Activated CD4-positive, alpha-beta memory T cell treated with anti-CD3 and anti-CD28 coated beads for 36 hours (primary cell): ENCODE measurements at places on chromosomes 6 and 20.

GRCh38 chr6:156869980-156870398, 92.8 kb downstream of the ARID1B start:
- no peak for DNase-seq

- DNase-seq: no peak
Observed at GRCh38 chr20:9214685-9215084, 145.8 kb downstream of the PLCB4 start.

GRCh38 chr6:108268845-108269244, 8.0 kb upstream of the SNX3 start:
- no peak for DNase-seq

DNA sequence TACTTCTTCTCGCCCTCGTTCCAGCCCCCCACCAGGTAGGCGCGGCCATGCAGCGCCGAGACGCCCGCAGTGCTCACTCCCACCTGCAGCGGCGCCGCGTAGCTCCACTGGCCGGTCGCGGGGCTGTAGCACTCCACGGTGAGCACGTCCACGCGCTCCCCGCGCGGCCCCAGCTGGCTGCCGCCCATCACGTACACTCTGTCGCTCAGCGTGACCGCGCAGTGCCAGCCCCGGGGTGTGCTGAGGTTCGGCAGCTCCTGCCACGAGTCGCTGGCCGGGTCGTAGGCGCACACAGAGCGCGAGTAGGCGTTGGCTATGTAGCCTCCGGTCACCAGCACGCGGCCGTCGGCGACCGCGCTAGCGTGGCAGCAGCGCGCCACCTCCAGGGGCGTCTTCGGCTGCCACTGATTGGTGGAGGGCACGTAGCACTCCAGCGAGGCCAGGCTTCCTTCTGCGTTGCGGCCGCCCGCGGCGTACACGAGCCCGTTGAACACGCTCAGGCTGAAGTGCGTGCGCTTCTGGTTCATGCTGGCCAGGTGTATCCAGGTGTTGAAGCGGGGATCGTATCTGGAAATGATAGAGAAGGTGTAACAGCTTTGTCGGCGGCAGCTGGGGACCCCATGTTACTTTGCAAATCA, 13.7 kb downstream of the KLHL31 start:
- DNase-seq: peak; percentile 86

DNA sequence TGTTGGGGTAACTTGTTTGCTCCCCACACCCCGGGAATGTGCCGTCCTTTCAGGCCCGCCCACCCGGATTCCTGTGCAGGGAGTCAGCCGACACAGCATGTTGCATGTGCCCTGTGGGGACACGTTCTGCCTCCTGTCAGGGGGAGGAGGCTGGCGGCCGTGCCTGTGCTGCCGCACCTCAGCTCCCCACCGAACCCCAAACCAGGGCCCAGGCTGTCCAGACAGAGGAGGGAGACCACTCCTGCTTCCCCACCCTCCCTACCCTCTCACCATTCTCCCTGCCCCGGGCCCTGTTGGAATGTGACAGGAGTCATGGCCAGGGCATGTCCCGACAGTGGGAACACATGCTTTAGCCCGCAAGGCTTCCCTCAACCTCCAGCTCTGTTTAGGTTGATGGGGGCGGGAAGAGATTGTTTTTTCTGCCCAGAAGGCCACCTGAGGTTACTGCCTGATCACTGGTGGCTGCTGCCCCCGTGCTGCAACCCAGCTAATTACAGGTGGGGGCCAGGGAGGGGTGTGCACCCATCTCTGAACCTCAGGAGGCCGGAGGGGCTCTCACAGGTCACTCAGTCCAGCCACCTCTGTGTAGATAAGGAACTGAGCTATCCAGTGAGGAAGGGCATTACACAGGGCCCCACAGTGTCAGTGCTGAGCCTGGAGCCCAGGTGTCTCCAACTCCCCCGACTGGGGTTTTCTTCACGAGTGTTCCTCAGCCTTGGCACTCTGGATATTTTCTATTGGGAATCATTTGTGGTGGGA, 13.6 kb downstream of the LRRC73 start:
- peak; percentile 34 for DNase-seq

GRCh38 chr20:10362674-10363073, 71.3 kb downstream of the MKKS start:
- no peak for DNase-seq

DNA sequence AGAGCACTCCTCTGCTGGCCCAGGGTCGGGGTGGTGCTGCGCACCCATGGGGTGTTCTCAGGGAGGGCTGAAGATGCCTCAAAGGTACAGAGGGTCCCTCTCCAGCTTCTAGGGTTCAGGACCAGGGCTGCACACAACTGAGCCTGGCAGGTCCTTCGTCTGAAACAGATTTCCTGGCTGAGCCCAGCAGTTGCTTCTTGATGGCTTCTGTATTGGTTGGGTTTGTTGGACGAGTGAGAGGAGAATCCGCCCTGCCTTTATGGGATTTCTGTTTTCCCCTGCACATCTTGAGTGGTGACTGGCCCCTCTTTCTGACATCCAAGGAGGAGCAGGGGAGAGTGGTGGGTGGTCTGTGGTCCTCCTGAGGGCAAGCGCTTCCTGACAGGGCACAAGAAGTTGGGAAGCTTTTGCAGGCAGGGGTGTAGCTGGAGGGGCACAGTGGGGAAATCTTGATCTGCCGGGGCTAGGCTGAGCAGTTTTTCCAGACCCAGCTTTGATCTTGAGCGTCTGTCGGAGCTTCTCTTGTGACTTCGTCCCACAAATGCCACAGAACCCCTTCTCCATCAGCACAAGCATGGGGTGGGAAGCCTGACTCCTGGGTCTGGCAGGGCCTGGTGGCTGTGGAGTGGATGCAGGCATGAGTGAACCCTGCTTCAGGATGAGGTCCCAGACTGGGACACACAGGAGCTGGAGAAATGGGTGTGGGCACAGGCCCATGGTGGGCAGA, 116.5 kb downstream of the SYNDIG1 start:
- DNase-seq: no peak

- no peak for DNase-seq
Observed at GRCh38 chr6:156651486-156651885, 125.7 kb upstream of the ARID1B start.

GRCh38 chr20:54716174-54716747, 240.9 kb downstream of the DOK5 start:
- no peak for DNase-seq

DNA sequence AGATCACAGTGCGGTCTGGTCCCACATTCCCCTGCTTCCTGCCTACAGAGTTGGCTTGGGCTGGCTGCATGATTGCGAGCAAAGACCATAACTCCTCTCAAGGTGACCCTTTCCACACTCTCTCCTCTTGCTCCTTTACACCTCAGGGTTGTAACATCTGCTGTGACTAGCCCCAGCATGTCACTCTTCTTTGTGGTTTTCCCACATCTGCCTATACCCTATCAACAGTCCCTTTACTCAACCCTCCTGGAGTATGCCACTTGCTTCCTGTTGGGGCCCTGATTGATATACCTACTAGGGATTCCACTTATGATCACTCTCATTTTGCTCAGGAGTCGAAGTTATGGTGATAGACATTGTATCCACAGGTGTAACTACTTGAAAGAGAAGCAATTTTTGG, 58.9 kb upstream of the SGK1 start:
- no peak for DNase-seq

- no peak for DNase-seq
Observed at GRCh38 chr6:74597840-74598239, 608.0 kb downstream of the COL12A1 start.

DNA sequence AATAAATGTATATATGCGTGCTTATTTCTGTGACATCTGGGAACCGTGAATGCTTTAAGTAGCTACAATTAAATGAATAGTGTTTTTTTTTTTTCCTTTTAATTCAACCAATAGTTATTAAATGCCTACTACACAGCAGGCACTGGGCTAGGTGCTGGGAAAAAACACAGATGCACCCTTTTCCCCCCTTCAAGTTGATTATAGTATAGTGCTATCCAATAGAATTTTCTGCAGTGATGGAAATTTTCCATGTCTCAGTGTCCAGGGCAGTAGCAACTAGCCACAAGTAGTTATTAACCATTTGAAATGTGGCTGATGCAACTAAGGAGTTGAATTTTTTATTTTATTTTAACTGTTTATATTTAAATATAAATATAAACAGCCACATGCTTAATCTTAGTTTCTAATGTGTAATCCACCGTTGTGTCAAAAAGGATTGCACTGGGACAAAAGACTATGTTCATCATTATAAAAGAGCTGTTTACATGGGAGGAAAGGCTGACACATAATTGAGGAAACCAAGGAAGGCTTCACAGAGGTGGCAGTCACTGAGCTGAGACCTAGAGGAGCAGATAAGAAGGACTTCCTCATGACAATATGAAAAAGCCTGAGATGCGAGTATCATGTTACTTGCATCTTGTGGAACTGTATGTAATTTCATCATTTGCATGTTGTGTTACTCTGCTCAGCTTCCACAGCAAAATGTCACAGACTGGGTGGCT, 261.2 kb upstream of the PLCB4 start:
- DNase-seq: no peak

DNA sequence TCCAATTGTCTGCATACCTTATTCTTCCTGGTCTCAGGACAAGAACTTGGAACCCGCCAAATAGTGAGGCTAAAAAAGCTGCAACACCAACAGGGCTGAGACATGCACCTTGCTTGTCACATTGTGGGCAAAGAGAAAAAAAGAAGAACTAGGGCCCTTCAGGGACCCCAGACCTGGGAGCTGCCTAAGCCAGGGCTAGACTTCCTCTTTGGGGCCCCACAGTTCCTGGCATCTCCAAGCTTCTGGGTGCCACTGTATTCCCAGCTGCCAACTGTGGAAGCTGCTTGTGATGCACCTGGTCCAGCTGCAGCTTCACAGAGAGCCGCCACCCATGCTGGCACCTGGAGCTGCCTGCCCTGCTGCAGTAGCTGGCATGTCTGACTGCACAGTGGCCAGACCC, 370.6 kb downstream of the CD83 start:
- no peak for DNase-seq

DNA sequence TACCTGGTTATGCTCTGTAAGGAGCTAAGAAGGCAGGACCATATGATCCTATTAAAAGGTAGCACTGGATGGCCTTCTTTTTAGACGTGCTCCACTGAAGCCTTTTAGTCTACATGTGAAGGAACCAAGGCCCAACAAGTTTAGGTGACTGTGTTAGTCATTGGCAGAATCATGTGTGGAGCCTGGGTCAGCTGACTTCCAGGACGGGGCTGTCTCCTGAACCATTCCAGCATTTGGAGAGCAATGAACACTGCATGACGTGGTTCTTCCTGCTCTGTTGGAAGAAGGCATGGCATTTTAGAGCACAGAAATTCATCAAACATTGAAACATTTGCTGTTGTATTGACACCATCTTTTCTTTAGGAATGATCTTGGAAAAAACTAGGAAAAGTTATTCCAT, 87.8 kb upstream of the TIAM2 start:
- DNase-seq: no peak

DNA sequence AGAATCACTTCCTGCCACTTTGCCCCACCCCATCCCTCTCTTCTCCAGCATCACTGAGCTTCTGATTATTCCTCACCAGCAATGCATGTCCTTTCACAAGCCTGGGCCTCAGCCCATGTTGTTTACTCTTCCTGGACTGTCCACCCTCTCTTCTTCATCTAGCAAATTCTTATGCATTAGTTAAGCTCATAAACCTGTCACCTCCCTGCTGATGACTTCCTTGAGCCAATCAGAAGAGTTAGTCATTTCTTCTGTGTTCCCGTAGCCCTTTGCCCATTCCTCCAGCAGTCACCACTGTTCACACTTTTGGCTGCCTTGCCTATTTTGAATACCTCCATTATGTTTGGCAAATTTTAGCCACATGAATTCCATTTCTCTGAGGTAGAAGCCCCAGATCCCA, 4.1 kb upstream of the CRYBG1 start:
- no peak for DNase-seq

- no peak for DNase-seq
Observed at GRCh38 chr6:142489722-142490610, 188.2 kb downstream of the ADGRG6 start.
